ENCODE measurements at places on chromosomes 12 and 14. TPM values are rescaled to one million over a fixed set of nuclear protein-coding genes. Genes with fewer than 3 reads are reported as not detected.
A peak's percentile ranks its signal among the peaks of the same experiment; 100 is the strongest.

GRCh38 chr12:124566997-124567672, at the start of gene NCOR2:
Gene NCOR2, minus strand, starts transcription at chr12:124567612. Its CDS starts 72,361 bp downstream, at chr12:124495251.
- DNase-seq: peak; percentile 34

Gene MARK3
- total RNA-seq: 164 TPM

DNA sequence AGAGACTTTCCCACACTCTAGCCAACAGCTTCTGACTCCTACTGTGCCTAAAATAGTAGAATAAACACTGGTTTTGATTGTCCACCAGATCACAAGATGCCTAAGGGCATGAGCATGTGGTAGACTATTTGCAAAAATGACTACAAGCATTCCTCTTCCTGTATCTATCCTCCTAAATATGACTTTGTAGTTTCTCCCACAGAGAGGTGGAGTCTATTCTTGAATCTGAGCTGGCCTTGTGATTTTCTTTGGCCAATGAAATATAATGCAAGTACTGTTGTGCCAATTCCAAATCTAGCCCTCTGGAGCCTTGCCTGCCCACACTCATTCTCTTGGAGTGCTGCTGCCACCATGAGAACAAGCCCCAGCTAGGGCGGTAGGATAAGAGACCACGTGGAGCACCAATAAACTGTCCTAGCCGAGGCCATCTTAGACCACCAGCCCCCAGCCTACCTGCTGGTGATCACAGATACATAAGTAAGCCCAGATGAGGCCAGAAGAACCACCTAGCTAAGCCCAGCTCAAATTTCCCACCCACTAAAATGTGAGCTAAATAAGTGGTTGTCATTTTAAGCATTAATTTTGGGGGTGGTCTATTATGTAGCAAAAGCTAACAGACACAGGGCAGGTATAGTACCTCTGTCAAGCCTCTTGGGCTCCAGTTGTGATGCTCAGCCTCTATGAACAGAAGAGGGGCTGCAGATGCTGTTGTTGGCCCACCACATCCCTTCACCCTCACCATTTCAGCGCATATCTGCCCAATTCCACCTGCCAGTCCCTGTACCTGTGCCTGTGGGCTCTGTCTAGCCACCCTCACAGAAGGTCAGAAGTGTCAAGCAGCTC, 17.9 kb downstream of the ZFP36L1 start:
- no peak for DNase-seq

GRCh38 chr12:64147011-64147631, 75.0 kb downstream of the KICS2 start:
- DNase-seq: peak; percentile 71

Gene FAM161B
- total RNA-seq: 4.3 TPM

- DNase-seq: peak; percentile 75
Measured at GRCh38 chr12:57899010-57899662, 42.2 kb upstream of the ATP23 start.

Gene SLC25A47
- total RNA-seq: not detected

DNA sequence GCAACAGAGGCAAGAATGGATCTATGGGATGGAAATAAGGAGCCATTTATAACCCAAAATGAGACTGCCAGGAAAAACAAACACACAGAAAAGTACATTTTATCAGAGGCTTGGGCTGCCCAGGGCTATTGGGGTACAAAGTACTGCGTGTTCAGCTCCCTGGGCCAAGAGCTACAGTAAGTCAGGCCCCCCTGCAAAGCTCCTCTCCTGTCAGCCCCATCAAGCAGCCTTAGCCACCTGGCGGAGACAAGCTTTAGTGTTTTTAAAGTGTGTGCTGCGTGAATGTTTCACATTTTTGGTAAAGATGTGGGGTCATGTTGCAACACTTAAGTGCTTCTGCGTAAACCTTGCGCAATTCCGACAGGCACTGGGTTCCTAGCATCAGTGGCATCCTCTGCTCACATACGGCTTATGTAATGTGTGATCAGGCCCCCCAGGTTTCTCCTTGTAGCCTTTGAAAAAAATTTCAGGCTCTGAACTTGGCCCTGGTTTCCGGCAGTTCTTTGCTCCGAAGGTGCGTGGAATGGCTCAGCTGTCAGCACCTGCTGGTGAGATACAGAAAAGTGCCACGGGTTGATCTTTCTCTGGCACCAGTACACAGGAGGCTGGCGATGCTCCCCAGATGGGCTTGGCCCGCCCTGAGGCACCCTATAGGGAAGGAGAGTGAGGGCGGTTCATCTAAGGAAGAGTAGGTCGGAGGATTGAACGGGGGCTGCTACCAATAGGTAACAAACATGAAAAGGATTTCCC, 198.7 kb upstream of the EEA1 start:
- peak; percentile 79 for DNase-seq

DNA sequence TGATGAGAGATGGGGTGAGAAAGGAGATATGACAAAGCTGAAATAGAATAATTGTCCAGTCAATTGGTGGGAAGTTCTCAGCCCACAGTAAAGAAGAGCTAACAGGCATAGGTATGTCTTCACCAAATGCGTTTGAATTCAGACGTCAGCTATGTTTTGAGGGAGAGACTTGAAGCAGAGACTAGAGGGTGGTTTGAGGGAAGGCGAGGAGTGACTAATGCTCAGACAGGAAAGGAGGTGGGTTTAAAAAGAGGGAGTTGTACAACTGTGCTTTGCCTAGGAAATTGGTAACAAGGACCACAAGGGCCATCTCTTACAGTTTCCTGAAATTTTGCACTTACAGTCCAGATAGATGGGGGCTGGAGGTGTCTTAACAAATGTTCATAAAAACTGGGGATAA, 6.4 kb downstream of the JKAMP start:
- no peak for DNase-seq

DNA sequence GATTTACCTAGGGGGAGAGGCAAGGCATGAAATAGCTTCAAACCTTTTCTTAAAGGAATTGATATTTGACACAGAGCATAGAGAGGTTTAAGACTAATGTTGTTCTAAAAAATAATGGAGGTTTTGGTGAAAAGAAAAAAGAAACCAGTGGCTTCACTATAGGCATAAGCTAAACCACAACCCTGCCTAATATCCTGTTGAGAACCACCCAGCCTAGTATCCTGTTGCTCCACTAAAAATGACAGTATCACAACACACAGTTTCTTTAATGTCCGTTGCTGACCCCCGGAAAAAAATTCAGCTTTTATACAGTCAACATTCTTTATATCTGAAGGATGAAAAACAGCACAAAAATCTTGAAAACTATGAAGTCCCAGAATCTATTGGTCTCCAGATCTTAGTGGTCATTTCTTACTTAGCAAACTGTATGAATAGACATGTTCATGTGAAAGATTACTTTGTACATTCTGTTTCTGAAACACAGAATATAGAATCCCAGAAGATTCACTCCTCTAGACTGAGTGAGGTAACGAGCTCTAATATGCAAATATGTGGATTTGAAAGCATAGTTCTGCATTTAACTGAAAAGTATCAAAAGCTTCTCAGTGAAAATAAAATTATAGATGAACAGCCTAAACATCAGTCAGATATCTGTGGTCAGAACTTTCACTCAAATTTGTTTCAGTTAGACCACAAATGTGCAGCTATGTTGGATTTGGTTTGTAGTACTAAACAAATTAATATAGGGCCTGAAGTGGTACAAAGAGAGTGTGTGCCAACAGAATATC, 40.5 kb downstream of the GALC start:
- no peak for DNase-seq

DNA sequence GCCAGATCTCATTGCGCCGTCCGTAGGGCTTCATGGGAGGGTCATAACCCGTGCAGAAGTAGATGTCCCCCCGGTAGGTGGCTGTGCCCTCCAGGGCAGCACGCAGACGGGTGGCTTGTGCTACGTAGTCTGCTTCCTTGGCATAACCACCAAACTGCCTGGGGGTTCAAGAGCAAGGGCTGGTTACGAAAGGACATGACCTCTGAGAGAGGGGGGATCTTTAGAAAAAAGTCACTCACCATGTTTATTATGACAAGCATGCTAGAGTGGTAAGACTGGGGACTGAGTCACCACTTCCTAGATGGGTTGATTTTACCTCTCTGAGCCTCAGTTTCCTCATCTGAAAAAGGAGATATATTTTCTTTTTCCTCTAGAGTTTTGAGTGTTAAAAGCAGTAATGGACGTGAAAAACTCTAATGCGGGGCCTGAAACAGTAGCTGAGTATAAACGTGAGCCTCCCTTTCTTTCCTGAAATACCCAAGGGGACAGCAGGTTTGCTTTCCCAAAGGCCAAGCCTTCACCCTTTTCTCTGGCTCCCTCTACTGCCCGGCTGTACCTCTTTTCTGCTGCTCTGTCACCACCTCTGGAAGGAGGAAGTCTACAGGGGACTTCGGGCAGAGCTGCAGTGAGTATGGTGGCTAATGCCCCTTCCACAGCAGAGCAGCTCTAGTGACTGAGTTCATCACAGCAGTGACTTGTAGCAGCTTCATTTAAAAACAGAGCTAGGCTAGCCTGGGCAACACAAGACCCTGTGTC, 23.5 kb upstream of the GPRC5D start:
- peak; percentile 30 for DNase-seq

DNA sequence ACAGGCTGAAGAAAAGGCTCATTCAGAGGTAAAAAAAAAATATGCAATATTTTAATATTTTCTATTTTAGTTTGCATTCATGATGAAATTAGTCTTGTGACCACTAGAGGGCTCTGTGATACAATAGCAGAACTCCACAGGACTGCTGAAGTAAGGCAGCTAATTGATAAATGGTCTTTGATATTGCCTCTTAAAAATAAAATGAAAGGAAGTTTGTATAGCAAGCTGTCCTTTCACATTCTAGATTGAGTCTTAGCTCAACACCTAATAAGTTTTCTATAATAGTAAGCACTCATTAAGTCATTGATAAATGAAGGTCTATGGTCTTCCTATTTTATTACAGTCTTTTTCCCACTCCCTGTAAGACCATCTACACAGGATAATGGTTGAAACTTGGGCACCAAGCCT, 315.7 kb downstream of the NAV3 start:
- DNase-seq: no peak

DNA sequence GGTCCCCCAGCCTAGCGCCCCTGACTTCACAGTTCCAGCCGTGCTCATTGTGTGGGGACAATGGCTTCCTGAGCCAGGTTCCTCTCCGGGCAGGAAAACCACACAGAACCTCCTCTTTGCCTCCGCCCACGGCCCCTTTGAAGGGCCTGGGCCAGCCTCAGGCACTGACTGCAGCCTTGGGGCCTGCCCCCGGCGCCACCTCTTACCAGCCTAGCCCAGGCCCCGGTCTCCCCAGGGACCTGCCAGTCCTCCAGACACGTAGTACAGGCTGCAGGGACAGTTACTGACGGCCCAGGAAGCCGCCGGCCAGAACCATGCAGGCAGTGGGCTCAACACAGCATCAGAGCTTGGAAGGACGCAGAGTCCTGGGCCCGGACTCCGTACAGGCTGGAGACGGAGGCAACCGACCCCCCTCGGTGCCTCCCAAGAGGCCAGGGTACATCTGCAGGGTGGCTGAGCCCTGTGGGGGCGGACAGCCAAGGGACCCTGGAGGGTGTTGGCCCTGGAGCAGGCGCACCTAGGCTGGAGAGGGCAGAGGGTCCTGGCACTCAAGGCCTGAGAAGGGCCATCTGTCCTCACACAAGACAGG, 20.9 kb upstream of the NUDT14 start:
- DNase-seq: no peak

GRCh38 chr14:77424862-77425261, 1.5 kb upstream of the NOXRED1 start:
- no peak for DNase-seq

DNA sequence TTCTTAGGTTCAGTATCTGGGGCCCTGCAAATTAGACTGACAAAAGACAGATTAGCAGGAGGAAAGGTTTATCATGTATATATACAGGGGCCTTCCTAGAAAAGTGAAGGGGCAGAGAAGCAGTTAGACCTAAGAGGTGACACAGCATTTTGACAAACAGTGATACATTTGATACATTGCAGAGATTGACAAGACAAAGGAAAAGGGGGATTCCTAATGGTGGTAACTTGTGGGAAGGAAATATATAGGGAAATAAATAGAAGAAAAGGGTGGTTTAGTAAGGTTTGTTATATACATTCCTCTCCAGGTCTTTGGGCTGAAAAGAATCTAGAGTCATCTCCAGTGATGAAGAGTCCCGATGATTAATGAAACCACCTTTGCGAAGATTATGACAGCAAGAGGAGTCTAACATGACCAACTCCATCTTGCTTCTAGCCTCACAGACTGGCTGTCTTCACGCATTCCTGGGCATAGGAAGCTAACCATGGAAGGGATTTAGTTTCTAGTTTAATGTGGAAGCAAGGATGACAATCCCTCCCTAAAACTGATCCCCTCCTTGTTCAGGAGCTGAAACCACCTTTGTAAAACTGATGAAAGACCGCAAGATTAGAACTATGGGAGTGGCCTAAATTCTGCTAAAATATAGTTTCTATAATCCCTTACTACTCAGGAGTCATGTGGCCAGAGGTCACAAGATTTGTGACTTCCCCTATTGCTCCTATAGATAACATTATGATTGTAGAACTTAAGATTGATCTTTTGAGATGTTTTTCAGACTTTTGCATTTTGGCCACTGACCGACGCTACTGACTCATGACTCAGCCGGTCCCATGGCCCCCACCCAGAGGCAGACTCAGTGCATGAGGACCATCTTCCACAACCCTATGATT, 31.1 kb upstream of the CPM start:
- no peak for DNase-seq

GRCh38 chr12:70393787-70394499, 27.9 kb downstream of the KCNMB4 start:
- no peak for DNase-seq

GRCh38 chr14:30114051-30114450, 186.4 kb upstream of the PRKD1 start:
- no peak for DNase-seq
